ENCODE measurements at places on chromosomes 7 and 10. TPM values are rescaled to one million over a fixed set of nuclear protein-coding genes. Genes with fewer than 3 reads are reported as not detected.

The DGKB gene
- total RNA-seq: 0.29 TPM

The FKBP9 gene
- 196 TPM for total RNA-seq

The EXOC4 gene
- 55.7 TPM for total RNA-seq

The STEAP2 gene
- total RNA-seq: 0.05 TPM

The POM121 gene
- total RNA-seq: 28.2 TPM

The WNT8B gene
- total RNA-seq: not detected

All from glomerular endothelial cell (primary cell).